CD4-positive, alpha-beta T cell treated with Interleukin-15 for 1 hour (primary cell): ENCODE measurements at places on chromosomes 4 and X.

- DNase-seq = no peak
Observed at GRCh38 chr4:25446611-25447010, 69.5 kb downstream of the ANAPC4 start.

- no peak for DNase-seq
Observed at GRCh38 chr4:161538941-161539340, 624.9 kb downstream of the FSTL5 start.

DNA sequence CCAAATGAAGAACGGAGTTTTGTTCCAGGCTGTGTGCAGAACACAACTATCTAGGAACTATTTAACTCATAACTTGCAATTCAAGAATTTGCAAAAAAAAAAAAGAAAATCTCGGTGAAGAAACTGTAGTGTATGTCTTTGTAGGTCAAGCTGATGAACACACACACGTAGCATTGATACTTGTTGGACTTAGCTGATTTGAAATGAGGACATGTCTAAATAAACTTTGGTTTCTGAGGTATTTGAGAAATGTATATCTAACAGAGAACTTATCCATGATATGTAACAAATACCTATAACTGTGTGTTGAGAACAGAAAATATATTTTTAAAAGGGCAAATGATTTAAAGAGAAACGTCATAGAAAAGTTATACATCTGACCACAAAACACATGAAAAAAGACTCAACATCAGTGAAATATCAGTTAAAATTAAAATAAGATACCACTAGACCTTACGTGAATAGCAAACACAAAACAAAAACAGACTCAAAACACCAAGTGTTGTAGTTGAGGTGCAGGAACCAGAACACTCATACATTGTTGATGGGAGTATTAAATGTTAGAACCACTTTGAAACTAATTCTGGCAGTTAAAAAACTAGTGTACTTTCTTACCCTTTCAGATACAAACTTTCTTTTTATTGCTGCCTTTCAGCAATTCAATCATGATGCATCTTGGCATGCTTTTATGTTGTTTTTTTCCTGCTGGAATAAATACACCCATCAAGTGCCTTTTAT, 1535.8 kb upstream of the PCDH10 start:
- DNase-seq = no peak

DNA sequence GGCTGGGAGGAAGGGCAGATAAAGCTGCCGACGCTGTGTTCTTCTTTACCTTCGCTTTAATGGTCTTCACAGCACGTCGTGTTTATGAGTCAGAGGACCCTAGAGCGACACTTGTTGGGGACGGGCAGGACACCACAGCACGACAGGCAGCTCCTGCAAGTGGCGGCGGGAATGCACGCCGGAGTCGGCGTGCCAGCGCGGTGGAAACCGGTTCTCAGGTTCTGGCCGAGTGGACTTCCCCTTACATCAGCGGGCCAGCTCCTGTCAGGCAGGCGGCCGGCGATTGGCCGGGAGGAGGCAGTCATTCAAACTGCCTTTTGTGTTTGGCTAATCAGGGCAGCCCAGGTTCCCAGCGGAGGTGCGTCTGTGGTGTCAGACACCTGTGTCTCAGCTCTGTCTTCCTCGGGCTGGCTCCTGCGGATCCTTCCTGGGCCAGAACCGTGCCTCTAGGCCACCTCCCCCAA, 150.9 kb downstream of the SHROOM3 start:
- DNase-seq = peak; percentile 36

- no peak for DNase-seq
Observed at GRCh38 chr4:125315576-125316400, 1.0 kb downstream of the FAT4 start.
